Activated naive CD8-positive, alpha-beta T cell treated with anti-CD3 and anti-CD28 coated beads, Interleukin-2, amount 50 U/mL, for 24 hours (primary cell): ENCODE measurements at places on chromosomes 4 and X.

DNA sequence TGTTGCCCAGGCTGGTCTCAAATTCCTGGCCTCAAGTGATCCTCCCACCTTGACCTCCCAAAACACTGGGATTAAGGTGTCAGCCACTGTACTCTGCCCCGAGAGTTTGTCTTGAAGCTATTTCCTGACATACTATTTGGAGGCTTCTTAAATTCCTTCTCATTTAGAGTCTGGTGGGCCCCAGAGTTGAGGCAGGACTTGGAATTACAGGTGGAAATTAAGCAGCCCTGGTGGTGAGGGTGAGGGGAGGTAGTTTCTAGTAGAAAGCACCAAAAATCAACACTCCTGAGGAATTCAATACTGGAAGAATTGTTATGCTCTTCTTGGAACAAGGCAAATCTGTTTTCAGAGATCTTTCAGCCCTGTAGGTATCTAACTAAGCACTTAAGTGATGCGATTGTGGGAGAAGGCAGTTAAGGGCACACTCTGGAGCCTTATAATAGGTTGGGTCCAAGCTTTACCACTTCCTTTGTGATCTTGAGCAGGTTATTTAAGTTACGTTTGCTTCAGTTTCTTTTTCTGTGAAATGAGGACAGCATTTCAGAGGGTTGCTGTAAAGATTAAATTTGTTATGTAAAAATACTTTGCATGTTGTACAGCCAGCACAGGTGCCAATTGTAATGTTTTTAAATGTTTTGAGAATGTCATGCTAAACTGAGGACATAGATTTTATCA lies 200.7 kb downstream of the SOWAHB start:
- no peaks in the 10 kb centered on the region for H3K4me1 ChIP-seq
- no peak for DNase-seq
- no peak overlapping the region for H3K4me3 ChIP-seq
- no peak overlapping the region for H3K27ac ChIP-seq
- H3K27me3 ChIP-seq, result peaks cover 27% of the 10 kb centered on the region

DNA sequence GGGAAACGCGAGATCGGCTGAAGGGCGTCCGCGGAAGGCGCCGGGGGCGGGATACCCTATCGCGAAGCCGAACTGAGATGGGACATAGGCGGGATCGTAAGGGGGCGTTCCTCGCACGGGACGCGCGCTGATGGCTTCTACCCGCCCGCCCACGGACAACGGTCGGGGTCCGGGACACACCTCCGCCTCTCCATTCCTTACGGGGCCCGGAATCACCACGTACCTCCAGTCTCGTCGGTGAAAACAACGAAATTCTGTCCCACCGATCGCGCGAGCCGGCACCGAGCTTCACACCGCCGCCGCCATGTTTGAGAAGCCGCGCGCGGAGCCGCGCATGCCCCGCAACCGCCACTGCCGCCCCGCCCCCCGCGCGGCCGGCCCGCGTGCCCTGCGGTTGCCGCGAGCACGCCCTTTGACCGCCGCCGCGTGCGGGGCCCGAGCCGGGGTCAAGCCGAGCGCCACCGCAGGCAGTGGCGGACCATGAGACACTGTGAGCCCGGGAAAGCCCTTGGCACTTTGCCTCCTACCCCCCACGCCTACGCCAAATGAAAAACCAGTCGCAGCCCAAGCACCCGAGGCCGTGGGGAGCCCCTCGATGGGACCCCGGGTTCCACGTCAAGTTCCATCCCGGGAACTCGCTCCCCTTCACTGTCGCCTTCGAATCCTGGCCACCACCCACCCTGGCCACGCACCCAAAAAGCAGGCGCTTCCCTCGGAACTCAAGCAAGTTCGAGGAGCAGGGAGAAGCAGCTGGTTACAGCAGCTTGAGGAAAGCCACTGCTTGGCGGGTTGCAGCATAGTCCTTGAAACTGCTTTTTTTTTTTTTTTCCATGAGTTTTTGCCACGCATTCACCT lies at the start of gene SCML2:
SCML2 (minus strand) TSS at position 320 of the 855 bp plus-strand sequence. CDS start 20,617 bp downstream, outside the sequence.
- peak within 1 kb of the TSS; percentile 71 for H3K4me3 ChIP-seq
- peaks cover 13% of the 10 kb centered on the region for H3K4me1 ChIP-seq
- H3K27me3 ChIP-seq, result peaks cover 12% of the 10 kb centered on the region
- H3K27ac ChIP-seq, result peak within 1 kb of the TSS; percentile 35

- no peak overlapping the region for H3K4me3 ChIP-seq
- H3K27ac ChIP-seq, result no peak overlapping the region
- no peaks in the 10 kb centered on the region for H3K36me3 ChIP-seq
Measured at GRCh38 chr4:94722748-94723147, 35.0 kb upstream of the BMPR1B start.

DNA sequence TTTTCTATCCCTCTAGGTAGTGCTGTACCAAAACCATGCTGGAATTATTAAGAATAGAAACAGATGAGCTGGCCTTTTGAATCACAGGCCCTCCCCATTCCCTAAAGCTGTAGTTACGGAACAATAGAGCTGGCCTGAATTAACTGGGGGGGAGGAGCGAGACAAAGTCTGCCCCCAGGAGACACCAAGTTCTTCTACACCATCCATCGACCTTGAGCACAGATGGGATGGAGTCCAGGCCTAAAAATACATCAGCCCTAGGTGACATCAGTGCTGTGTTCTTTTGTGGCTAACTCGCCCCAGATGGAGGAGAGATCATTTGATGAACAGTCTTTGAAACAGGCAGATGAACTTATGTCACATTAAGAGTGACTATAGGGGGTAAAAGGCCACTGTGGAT lies 49.6 kb downstream of the LHFPL1 start:
- peaks cover 4% of the 10 kb centered on the region for H3K4me1 ChIP-seq
- no peak overlapping the region for H3K27ac ChIP-seq
- DNase-seq, result no peak
- no peaks in the 10 kb centered on the region for H3K27me3 ChIP-seq
- H3K36me3 ChIP-seq, result no peaks in the 10 kb centered on the region

GRCh38 chr4:65508168-65508567 lies 162.1 kb downstream of the EPHA5 start:
- DNase-seq, result no peak
- no peaks in the 10 kb centered on the region for H3K36me3 ChIP-seq
- H3K27me3 ChIP-seq, result no peaks in the 10 kb centered on the region
- no peak overlapping the region for H3K27ac ChIP-seq

DNA sequence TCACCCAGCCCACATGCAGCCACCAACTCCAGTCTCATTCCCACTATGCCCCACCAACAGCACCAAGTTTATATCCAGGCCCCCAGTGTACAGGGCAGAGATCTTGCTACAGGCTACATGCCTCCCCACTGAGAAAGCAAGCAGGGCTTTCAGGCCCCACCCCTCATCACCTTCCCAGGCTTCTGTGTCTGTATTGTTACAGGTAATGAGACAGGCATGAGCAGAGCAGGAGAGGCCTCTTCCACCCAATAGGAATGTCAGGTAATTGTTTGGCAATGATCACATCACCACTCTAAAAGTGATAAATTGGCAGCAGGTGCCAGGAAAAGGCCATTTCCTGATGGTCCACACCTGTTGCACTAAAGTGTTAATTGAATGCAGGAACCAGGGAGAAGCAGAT lies 102.5 kb downstream of the ZNF518B start:
- H3K4me3 ChIP-seq, result no peak overlapping the region
- DNase-seq, result no peak
- H3K36me3 ChIP-seq, result no peaks in the 10 kb centered on the region
- no peaks in the 10 kb centered on the region for H3K4me1 ChIP-seq

- H3K4me3 ChIP-seq, result no peak within 1 kb of the TSS
- no peaks in the 10 kb centered on the region for H3K4me1 ChIP-seq
- no peak for DNase-seq
Measured at GRCh38 chr4:158521484-158522088, at the start of gene RXFP1. TSS of gene RXFP1 (plus strand) at chr4:158521882. CDS start at chr4:158521977, 95 bp downstream.

DNA sequence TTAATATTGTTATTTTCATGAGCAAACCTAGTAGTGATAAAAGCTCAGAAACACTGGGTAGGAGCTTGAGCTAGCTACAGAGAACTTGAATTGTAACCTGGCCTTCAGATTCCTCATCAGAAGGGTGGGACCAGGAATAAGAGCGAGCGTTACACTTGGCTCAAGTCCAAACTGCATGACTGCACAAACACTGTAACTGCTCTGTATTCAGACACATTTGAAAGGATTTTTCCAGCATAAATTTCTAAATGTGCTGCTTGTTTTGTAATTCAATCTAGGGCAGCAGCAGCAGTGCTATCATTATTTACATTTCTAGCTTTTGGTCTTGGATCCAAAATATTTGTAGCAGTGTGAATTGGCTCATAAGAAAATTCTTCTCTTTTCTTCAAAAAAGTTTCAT lies 133.0 kb upstream of the TMLHE start:
- no peaks in the 10 kb centered on the region for H3K27me3 ChIP-seq
- no peaks in the 10 kb centered on the region for H3K36me3 ChIP-seq
- no peaks in the 10 kb centered on the region for H3K4me1 ChIP-seq
- no peak overlapping the region for H3K27ac ChIP-seq
- DNase-seq, result no peak

DNA sequence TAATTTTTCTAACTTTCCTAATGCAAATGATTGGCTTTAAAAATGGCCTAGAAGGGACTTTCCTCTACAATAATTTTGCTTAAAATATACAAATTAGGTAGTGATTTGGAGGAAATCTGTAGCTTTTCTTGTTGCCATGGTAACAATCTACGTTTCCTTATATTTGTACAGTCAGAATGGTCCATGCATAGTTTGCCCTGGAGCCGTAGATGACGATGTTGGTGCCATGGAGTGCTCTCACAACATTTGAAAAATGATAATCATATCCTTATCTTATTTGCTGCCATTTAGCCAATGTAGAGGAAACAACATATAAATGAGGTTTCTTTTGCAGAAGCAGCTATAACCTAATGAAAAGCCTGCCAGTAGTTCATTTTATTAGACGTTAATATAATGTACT lies 89.0 kb upstream of the NMU start:
- H3K36me3 ChIP-seq, result no peaks in the 10 kb centered on the region
- no peak for DNase-seq
- H3K27ac ChIP-seq, result no peak overlapping the region
- H3K27me3 ChIP-seq, result peaks cover 6% of the 10 kb centered on the region
- H3K4me1 ChIP-seq, result no peaks in the 10 kb centered on the region

GRCh38 chrX:49958727-49959485 lies 36.5 kb downstream of the CLCN5 start:
- H3K27ac ChIP-seq, result no peak overlapping the region
- no peaks in the 10 kb centered on the region for H3K36me3 ChIP-seq
- no peaks in the 10 kb centered on the region for H3K4me1 ChIP-seq
- H3K27me3 ChIP-seq, result no peaks in the 10 kb centered on the region
- no peak overlapping the region for H3K4me3 ChIP-seq

- no peak overlapping the region for H3K27ac ChIP-seq
- peaks cover 11% of the 10 kb centered on the region for H3K36me3 ChIP-seq
- no peak overlapping the region for H3K4me3 ChIP-seq
- no peak for DNase-seq
- peaks cover 31% of the 10 kb centered on the region for H3K4me1 ChIP-seq
- H3K27me3 ChIP-seq, result no peaks in the 10 kb centered on the region
Measured at GRCh38 chr4:102497986-102498385, 3.2 kb upstream of the NFKB1 start.

DNA sequence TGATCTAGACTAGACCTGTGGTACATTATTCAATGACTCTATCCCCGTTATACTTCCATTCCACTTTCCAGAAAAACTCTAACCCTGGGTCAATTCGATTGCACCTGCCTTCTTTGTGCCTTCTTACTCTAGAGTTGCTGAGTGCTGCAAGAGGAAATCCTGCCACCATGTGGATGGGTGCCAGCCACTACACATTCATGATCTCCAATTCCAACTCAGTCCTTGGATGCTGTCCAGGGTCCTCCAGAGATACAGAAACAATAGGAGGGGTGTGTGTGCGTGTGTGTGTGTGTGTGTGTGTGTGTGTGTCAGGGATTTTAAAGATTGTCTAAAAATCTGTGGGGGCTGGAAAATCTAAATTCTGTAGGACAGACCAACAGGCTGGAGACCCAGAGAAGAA lies 42.9 kb upstream of the INTS6L start:
- no peak overlapping the region for H3K27ac ChIP-seq
- peak; percentile 20 for DNase-seq
- H3K4me3 ChIP-seq, result no peak overlapping the region
- peaks cover 1% of the 10 kb centered on the region for H3K27me3 ChIP-seq
- H3K36me3 ChIP-seq, result no peaks in the 10 kb centered on the region
- peaks cover 2% of the 10 kb centered on the region for H3K4me1 ChIP-seq

- H3K27me3 ChIP-seq, result no peaks in the 10 kb centered on the region
- H3K36me3 ChIP-seq, result no peaks in the 10 kb centered on the region
- H3K27ac ChIP-seq, result no peak overlapping the region
- H3K4me3 ChIP-seq, result no peak overlapping the region
- no peak for DNase-seq
Measured at GRCh38 chrX:10233696-10234095, 76.9 kb downstream of the CLCN4 start.

DNA sequence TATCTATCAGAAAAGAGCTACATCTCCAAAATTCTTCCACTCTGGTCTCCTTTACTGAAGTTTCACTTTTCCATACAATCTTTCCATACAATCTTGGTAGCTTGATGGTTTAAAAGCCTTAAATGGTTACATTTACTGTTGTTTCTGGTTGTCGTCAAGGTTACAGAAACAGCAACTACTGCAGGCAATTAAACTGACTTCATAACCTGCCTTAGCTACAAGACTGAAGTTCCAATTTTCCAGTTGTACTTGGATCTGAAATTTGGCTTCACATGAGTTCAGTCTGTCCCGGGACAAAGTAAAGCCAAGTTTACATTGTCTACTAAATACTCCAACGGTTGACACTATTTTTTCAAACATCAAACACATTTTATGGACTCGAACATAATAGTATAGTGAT lies 326.4 kb downstream of the ANKRD50 start:
- H3K27me3 ChIP-seq, result no peaks in the 10 kb centered on the region
- H3K4me1 ChIP-seq, result no peaks in the 10 kb centered on the region
- H3K4me3 ChIP-seq, result no peak overlapping the region
- DNase-seq, result no peak
- H3K36me3 ChIP-seq, result no peaks in the 10 kb centered on the region

DNA sequence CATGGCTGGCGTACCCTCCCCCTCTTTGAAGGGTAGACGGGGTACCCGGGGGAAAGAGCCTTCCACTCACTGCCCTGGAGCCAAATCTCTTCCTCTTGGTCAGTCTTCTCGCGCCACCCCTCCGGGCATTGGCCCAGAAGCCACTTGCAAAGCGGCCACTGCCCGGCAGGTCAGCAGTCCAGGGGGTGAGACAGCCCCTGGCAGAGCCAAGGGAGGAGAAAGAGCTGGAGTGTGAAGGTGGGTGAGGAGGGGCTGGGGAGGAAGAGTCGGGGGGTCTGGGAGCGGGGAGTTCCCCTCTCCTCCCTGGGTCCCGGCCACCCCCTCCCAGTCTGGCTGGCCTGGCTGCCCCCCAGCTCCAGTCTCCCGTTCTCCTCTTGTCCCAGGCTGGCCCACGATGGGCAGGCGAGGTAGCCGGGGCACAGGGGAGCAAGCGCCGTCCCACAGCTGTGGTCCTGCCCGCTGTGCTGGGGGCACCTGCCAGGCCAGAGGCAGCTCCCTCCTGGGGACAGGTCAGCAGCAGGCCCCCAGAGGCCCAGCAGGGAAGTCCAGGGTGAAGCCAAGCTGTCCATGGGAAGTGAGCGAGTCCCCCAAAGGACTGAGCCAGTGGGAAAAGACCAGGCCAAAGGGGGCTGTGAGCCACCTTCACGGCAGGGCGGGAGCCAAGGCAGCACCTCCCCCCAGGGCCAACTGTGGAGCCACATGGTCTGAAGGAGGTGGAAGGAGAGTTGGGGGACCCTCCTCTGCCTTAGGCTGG lies 21.6 kb upstream of the DUSP9 start:
- H3K27me3 ChIP-seq, result no peaks in the 10 kb centered on the region
- no peak overlapping the region for H3K27ac ChIP-seq
- H3K36me3 ChIP-seq, result no peaks in the 10 kb centered on the region
- no peak for DNase-seq
